GM04504 (cell line): ENCODE measurements at places on chromosomes 2 and 18.

- DNase-seq, result no peak
These were observed 7.5 kb downstream of the CCBE1 start for GRCh38 chr18:59689756-59690155.

GRCh38 chr2:98343285-98343684 is 3.0 kb upstream of the CNGA3 start:
- DNase-seq, result no peak

GRCh38 chr2:26572591-26572990 is 68.6 kb downstream of the CIB4 start:
- DNase-seq, result no peak

GRCh38 chr2:129055242-129055641 is 736.6 kb upstream of the HS6ST1 start:
- DNase-seq, result no peak

- no peak for DNase-seq
These were observed 3.1 kb upstream of the SP5 start for GRCh38 chr2:170711774-170712652.

DNA sequence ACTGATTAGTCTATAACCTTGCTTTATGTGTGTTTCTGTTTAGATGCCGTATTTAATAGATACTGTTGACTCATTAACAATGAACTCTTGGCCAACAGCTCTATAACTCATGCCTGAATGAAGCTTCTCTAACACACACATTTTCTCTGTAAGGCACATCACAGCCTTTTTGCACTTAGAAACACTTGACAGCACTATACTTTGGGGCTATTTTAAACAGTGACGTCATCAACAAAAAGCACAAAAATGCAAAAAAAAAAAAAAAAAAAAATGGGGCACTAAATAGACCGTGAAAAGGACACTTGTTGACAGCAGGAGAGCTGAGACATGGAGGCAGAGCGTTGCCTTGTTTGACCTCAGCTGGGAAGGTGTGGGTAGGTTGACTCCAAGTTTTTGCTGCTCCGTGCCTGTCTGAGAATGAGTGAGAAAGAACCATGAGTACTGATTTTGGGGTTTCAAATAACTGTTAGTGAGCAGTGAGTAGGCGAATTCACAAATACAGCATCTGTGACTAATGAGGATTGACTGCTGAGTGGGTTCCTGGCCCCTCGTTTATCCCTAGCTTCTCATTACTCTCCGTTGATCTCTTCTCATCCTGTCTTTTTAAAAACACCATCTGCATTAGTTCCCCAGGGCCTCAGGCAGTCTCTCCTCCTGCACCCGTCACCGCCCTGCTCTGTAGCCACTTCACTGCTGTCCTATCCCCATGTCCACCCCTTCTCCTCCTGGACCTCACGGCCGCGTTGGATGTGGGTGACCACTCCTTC is 24.4 kb downstream of the SPP2 start:
- no peak for DNase-seq

DNA sequence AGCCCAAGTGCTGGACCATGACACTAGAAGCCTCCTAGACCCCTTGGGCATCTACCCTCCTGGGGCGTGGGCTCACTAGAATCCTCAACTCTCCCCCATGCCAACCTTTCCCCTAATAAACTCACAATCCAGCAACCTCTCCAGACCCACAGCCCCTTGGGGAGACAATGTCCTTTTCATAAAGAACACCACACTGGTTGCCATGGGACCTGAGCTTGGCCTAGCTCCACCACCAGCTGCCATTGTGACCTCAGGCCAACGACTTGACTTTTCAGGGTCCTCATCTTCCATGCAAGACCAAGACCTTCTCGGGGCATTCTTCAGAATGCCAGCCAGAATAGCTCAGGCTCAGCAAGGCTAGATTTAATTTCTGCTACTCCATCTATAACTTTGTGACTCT is 128.1 kb upstream of the NPAS2 start:
- no peak for DNase-seq

DNA sequence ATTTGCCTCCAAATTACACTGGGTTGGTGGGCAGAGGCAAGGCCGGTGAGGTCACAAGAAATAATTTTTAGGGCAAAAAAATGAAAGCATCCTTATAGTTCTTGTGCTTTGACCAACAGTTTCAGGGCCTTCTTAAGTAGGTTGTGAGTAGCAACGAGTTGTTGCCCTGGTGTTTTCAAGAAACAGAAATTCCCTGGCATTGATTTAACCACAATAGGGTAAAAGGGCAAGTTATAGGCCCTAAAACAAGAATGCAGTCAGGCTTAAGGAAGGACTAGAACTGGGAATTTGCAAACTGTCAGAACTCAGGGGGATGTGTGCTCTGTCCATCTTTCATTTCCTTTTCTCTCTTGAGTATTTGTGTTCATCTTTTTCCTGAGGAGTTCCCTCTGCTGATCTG is 46.1 kb upstream of the STPG4 start:
- DNase-seq, result no peak
